Progenitor cell of endocrine pancreas (in vitro differentiated cells): ENCODE measurements at places on chromosomes 5 and 9. TPM values are rescaled to one million over a fixed set of nuclear protein-coding genes. Genes with fewer than 3 reads are reported as not detected.

The HSD17B3 gene
- 0.33 TPM in 1 of 2 replicates, not detected in the other for total RNA-seq

The C5orf24 gene
- total RNA-seq: 59.2 and 62.2 TPM in 2 replicates

The IRGM gene
- total RNA-seq: not detected in 2 replicates

GRCh38 chr9:36151316-36152210, 15.0 kb downstream of the GLIPR2 start:
- no peak for DNase-seq

The FBN2 gene
- total RNA-seq: 6.6 and 16.3 TPM in 2 replicates

DNA sequence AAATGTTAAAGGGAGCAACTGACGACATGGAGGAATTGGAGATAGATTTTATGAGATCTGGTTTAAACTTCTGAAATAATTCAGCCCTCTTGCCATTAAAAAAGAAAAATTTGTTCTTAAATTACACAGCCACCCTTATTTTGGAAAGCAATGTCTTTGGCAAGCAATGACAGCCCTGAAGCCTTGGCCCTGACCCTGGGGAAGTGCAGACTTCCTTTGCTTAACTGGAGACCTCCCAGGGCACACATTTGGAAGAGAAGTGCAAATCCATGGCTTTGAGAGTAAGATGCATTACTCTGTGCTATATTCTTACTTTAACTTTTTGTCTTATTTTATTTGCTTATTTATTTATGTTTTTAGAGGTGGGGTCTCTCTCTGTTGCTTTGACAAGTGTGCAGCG, 22.0 kb downstream of the RXFP3 start:
- no peak for DNase-seq

- DNase-seq: no peak
Observed at GRCh38 chr9:69794356-69794755, 26.3 kb upstream of the CFAP95 start.

DNA sequence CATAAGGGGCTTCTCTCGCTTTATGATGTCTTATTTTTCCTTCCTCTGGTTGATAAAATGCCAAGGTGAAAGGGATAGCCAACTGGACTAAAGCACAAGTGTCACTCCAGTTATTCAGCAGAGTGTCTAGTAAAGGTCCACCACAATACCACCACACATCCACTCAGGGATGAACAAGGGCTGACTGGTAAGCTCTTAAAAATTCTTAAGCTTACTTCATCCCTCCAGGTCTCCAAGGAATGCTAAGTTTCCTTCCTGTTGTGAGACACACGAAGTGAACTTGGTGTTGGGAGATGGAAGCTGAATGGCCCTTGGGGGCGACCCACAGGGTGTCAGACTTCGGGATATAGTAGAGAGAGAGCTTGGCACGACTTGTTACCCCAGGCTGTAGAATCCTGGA, 3.2 kb upstream of the HMGCS1 start:
- no peak for DNase-seq
